CD14-positive monocyte (primary cell): ENCODE measurements at places on chromosomes 13 and 19. TPM values are rescaled to one million over a fixed set of nuclear protein-coding genes. Genes with fewer than 3 reads are reported as not detected.

The PRX gene
- polyA plus RNA-seq, result not detected

The ZNF550 gene
- polyA plus RNA-seq, result 0.25 TPM

The TMED1 gene
- 56.7 TPM for polyA plus RNA-seq

The CEACAM1 gene
- 0.40 and 0.45 TPM in 2 replicates for polyA plus RNA-seq

The GYS1 gene
- 13.3 TPM for polyA plus RNA-seq

The ZNF580 gene
- polyA plus RNA-seq, result 9.7 TPM

The ZNF665 gene
- polyA plus RNA-seq, result 1.6 and 1.7 TPM in 2 replicates

The KIR2DL1 gene
- polyA plus RNA-seq, result not detected

The CGB2 gene
- not detected for polyA plus RNA-seq

The THSD1 gene
- polyA plus RNA-seq, result 0.14 and 0.52 TPM in 2 replicates

The CCDC169 gene
- polyA plus RNA-seq, result 0.03 TPM in 1 of 2 replicates, not detected in the other

The SLC8A2 gene
- polyA plus RNA-seq, result not detected

The CCDC122 gene
- polyA plus RNA-seq, result 0.52 TPM

The ZNF30 gene
- 1.7 TPM for polyA plus RNA-seq

The NBEA gene
- 0.11 and 0.23 TPM in 2 replicates for polyA plus RNA-seq

The ZNF470 gene
- polyA plus RNA-seq, result 0.81 TPM

The SYNGR4 gene
- polyA plus RNA-seq, result not detected in 2 replicates

The ZNF563 gene
- 0.22 and 0.29 TPM in 2 replicates for polyA plus RNA-seq

The LAIR2 gene
- not detected for polyA plus RNA-seq
